ENCODE measurements at places on chromosomes 3 and 15.

DNA sequence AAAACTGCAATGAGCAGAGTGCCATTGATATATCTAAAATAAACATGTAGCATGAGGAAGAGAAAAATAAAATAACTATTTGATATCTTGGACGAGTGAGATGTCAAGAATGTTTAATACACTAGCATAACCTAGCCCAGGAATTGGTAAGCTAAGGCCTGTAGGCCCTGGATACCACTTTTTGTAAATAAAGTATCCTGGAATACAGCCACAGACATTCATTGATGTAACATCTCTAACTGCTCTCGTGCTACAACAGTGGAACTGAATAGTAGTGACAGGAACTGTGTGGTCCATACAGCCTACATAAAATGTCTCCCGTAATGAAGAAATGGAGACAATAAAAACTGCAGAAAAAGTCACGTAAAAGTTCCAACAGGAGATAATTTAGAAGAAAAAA, 869.0 kb downstream of the AGBL1 start:
- DNase-seq = peak; percentile 2

DNA sequence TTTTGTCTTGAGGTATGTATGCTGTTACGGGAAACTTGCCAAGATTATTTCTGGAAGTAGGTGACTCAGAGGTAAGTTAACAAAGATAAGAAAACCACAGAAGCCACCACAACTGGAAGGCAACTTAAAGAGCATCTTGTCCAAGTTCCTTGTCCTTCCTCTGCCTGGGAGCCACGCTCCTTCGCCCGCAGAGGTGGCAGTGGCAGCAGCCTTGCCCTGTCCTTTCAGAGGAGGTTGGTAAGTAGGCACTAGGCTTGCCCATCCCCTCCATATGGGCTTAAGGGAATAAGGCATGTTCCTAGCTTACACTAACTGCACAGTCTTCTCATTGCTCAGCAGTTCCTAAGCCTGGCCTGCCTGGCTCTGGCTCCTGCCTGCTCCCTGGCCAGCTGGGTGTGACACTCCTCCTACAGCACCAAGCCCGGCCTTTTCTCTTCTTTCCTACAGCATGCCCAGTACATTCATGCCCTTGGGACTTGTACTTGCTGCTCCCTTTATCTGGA, 48.0 kb upstream of the RAB6B start:
- DNase-seq = no peak

DNA sequence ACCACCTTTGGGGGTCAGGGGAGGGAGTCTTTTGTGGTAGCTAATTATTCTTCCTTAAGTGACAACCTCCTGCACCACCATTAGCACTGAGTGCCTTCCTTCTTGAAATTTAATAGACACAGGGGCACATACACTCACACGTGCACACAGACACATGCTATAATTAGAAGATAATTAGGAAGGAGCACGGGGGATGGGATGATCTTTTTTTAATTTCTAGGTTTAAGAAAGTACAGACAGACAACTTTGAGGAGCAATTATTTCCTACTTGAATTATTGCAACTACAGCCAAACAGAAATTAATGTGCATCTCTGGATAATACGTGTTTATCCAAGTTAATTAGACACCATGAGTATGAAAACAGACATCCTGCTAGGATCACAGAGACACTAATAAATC, 44.8 kb upstream of the GUCA1C start:
- DNase-seq = no peak

GRCh38 chr3:186461141-186461540, 83.0 kb downstream of the CRYGS start:
- DNase-seq = no peak

DNA sequence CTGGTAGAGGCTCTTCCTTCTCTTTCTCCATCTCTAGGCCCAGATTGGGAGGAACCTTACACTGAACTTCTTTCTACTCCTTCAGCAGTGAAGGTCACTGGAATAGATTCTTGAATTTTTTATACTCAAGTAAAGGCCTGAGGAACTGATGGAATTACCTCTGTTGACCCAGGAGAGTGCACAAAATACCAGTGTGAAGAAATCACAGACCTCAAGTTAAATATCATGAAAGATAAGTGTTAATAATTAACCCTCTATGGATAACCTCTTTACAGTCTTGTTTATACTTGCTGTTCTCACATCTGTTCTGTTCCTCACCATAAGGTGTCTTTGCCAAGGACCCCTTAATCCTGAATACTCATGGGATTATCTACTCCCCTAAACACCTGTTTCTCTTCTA, 244.4 kb upstream of the STAC start:
- DNase-seq = no peak

Data from right lung (tissue), 10 donors.